ENCODE measurements at places on chromosomes 6 and 20.

DNA sequence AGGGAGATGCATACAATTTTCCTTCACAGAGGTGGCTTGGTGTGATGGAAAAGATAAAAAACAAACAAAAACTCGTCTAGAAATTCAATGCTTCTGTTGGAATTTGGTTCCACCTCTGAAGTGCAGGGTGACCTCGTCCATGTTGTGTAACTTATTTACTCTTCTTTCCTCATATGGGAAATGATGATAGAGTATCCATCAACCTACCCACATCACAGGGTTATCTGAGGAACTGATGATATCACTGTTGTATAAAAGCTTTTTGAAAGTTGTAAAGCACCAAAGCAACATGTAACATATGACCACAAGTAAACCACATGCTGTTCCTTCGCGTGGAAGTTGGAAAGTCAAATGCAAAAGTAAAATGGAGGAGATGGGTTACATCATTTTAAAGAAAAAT, 212.0 kb upstream of the SGK1 start:
- DNase-seq: peak; percentile 33

DNA sequence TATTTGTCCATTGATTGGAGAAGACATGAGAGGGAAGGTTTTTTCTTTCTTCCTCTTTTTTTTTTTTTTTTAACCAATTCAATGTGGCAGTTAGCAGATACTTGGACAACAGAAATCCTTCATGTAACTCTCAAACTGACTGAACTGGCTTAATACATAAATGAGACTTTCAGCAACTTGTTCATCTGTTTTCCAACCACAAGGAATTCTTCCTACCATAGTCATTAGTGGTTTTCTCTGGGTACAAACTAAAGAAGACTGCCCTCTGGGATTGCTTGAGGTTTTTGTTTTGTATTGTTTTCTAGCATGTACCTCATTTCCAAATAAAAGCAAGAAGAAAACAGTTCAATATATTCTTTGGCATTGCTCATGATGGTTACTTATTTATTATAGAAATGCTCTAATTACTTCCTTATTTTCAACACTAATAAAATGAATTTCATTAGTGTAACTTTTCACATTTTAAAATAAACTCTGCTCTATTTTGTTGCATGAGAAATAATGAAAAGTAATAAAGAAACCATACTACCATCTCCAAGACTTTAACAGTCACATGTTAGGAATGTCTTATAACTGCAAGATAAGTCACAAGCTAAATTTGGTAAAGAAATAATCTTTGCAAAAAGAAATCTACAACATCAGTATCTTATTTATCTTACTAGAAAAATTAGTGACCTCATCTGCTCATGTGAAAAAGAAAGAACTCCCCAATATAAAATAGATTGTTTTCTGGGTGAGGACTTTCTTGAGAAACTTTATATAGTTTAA, 52.0 kb downstream of the ME1 start:
- peak; percentile 78 for DNase-seq

GRCh38 chr20:64179805-64180204, 15.6 kb downstream of the MYT1 start:
- DNase-seq: no peak

GRCh38 chr6:31114970-31115849, 610 bp downstream of the PSORS1C1 start:
- peak; percentile 50 for DNase-seq

GRCh38 chr6:146200176-146200575, 171.3 kb downstream of the GRM1 start:
- peak; percentile 53 for DNase-seq

- peak; percentile 97 for DNase-seq
Measured at GRCh38 chr20:50561379-50562078, 51.3 kb downstream of the PTPN1 start.

DNA sequence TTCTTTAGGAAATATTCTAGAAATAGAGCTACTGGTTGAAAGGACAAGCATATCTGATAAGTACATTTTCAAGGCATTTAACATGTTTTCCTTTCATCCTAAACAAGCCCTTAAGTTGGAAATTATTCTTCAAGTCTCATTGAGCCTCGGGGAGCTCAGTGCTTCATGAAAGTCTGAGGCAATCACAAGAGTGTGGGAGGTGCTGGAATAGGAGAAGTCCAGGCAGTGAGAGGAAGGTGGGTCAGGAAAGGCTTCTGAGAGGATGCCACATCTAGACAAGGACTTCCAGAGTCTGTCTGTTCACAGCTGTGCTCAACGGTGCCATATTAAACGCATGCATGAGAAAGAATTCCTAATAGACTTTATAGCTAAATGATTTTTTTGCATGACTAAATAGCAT, 69.8 kb downstream of the CD83 start:
- DNase-seq: no peak

GRCh38 chr6:166361077-166361429, 18.7 kb upstream of the SFT2D1 start:
- DNase-seq: no peak

- DNase-seq: peak; percentile 41
Measured at GRCh38 chr6:28683945-28684538, 158.4 kb downstream of the GPX5 start.

- no peak for DNase-seq
Measured at GRCh38 chr6:87618531-87618930, 28.6 kb downstream of the ORC3 start.

DNA sequence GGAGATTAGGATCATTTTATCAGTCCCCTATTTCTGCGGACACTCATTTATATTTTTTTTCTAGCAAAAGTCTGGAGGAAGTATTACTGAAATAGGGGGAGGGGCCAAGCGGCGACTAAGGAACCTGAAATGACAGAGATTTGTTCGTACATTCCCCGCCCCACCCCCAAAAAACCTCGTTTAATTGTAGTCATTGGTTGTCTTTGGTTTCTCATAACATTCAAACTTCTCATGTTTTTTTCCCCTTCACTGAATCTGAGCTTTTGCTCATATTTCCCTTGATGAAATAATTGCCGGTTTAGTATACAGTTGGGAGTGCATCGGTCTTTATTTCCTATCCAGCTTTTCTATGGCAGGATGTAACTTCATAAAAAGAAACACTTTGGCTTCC, 768 bp upstream of the FYN start:
- no peak for DNase-seq

DNA sequence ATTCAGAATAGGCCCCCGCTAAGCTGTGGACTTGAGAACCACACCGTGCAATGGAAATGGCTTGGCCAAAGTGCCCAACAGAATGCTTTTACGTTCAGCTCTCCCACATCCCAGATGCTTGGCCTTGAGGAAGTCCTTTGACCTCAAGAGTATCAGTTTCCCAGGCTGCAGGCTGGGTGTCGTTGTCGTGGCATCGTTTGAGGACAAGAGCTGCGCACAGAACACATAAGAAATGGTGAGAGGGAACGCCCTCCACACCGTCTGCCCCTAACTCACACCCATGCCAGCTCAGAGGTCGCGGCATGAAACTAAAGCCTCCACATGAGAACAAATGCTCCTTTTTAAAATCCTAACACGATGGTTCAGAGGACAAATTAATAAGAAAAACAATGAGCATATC, 37.0 kb downstream of the NFATC2 start:
- DNase-seq: no peak

DNA sequence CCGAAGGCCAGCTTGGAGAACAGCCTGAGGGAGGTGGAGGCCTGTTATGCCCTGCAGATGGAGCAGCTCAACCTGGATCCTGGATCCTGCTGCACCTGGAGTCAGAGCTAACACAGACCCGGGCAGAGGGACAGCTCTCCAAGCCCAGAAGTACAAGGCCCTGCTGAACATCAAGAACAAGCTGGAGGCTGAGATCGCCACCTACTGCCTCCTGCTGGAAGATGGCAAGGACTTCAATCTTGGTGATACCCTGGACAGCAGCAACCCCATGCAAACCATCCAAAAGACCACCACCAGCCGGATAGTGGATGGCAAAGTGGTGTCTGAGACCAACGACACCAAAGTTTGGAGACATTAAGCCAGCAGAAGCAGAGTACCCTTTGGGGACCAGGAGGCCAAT, 223.5 kb upstream of the ID4 start:
- DNase-seq: no peak

GRCh38 chr6:22357724-22358189, 60.9 kb upstream of the PRL start:
- no peak for DNase-seq

DNA sequence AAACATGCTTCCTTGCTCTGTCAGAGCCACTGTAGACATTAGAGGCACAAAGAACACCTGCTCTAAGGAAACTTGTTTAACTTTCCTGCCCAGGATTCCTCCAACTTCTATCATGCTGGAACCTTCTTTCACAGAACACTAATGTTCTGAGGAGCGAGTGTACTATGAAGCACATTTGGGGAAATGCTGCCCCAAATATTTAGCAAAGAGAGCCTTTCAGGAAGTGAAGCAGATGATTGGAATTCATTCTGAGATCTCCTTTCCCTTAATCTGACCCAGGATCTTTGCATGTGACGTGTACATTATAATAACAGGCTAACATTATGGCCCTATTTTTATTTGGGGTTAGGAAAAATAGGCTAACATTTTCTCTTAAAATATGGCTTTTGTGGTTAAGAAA, 21.0 kb upstream of the FYN start:
- peak; percentile 80 for DNase-seq

DNA sequence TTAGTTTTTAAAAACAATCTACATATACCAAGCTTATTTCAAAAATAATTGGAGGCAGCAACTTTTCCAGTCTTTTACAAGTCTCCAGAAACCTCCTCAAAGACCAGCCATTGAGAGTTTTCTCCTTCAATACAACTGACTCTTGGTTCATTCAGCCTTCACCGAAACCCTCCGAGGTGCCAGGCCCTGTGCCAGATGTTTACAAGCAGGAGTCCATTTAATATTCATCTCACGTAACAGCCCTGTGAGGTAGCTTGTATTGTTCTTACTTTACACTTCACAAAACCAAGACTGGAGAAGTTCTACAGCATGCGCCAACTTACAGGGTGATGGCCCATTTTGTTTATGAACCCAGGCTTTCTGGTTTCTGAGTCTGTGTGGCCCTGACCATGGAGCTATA, 5.5 kb upstream of the NEDD9 start:
- DNase-seq: no peak

- no peak for DNase-seq
Measured at GRCh38 chr6:96058082-96058481, 42.3 kb downstream of the FUT9 start.

GRCh38 chr20:34643928-34644327, 33.0 kb downstream of the PIGU start:
- no peak for DNase-seq

DNA sequence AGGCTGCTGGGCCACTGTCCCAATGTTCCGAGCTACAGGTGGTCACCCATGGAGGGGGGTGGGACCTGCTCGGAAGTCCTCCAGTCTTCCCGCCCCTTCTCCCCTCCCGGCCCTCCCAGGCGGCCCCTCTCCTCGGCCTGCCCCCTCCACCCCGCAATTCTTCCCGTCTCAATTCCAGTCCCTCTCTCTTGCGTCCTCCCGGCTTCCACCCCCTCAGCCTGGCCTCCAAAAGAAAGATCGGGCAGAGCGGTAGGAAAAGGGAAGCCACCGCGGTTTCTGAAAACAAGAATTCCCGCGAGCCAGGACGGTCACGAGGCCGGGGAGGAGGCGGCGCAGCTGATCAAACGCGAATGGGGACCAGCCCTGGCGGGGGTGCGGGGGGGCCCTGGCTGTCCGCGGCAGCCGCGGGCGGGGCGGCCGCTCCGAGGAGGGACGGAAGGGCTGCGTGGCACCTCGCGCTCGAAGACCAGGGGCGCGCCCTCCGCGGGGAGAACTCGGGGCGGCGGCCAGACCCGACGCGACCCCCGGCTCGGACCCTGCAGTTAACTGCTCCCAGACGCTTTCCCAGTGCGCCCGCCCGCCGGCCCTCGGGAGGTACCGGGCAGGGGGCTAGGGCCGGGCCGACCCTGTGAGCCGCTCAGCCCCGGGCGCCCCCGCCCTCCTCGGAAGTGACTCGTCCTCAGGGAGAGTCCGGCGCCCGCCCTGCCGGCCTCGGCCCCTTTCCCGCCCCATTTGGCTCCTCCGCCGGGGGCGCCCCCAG, 1.0 kb downstream of the PXDC1 start:
- DNase-seq: peak; percentile 78

GRCh38 chr6:18053555-18054445, 66.4 kb upstream of the KIF13A start:
- no peak for DNase-seq

DNA sequence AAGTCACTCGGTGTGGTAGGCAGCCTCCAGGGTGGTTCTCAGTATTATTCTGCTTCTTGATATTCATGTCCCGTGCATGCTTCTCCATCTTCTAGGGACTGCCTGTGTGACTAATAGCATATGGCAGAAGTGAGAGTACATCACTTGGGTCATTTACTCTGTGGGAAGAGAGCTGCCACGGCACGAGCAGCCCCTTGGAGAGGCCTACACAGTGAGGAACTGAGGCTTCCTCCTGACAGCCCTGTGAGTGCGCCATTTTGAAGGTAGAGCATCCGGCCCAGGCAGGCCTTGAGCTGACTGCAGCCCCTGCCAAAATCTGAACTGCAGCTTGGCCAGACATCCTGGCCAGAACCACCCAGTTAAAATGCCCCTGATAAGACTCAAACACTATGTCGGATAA, 17.3 kb upstream of the MCUR1 start:
- DNase-seq: no peak

- peak; percentile 93 for DNase-seq
Measured at GRCh38 chr6:140485740-140486449, 1111.4 kb upstream of the CITED2 start.
